ENCODE measurements at places on chromosomes 1 and 21.

DNA sequence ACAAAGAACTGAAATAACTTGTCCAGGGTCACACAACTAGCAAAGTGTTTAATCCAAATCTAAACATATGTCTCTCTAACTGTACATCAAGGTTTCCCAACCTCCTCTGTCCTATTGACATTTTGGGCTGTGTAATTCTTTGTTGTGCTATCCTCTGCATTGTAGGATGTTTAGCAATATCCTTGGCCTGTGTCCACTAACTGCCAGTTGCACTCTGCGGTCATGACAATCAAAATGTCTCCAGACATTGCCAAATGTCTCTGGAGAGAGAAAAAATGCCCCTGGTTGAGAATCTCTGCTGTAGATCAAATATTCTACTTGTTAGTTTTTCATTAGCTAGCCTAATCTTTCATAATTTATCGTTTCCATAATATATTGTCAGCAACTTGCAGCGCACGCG lies 353.4 kb upstream of the NEGR1 start:
- DNase-seq = no peak

DNA sequence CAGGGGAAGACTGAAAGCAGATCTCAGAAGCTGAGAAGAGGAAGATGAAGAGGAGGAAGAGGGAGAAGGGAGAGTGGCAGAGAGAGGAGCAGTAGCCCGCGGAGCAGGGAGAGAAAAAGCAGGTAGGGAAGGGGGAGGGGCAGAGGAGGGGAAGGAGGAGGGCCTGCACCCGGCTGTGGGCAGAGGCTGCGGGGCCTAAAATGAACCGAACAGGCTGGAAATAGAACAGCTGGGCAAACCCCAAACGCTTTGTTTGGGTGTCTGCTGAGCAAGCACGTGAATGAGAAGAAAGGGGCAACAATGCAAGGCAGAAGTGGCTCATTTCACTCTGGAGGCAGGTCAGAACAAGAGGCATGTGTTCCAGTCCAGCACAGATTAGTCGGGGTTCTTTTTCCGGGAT lies 33.5 kb downstream of the KCNC4 start:
- no peak for DNase-seq

DNA sequence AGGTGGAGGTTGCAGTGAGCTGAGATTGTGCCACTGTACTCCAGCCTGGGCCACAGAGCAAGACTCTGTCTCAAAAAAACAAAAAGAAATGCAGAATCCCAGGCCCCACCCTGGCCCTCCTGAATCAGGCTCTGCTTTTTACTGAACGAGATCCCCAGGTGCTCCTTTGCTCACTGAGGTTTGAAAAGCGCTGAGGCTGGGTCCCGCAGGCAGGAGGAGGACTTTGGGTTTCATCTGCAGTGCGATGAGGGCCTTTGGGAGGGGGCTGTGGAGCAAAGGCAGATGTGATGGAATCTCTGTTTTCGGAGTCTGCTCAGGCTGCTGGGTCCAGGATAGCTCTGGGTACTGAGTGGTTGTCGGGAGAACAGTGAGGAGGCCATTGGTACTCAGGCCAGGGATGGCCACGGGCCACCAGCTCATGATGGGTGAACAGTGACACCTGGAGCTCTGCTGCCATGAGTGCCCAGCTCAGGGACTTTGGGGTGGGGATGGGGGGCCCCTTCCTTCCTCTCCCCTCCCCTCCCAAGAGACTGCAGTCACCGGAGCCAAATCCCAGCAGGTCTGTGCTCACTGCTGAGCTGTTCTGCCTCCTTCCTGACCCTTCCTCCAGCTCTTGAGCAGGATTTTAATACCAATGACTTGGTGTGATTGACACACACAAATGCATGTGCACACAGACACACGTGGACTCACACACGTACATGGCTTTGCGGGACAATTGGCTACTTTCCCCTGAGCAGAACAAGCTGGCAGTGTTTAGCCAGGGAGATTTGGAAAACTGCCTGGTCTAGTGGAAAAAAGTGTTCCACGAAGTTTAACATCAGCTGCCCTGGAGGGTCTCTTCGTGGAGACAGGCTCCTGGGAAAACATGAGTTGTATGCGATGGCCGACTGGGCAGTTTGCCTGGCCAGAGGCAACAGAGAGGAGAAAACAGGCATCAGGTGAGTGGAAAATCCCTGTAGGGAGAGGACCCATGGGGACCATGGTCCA lies 3.6 kb upstream of the DHRS3 start:
- DNase-seq = no peak

DNA sequence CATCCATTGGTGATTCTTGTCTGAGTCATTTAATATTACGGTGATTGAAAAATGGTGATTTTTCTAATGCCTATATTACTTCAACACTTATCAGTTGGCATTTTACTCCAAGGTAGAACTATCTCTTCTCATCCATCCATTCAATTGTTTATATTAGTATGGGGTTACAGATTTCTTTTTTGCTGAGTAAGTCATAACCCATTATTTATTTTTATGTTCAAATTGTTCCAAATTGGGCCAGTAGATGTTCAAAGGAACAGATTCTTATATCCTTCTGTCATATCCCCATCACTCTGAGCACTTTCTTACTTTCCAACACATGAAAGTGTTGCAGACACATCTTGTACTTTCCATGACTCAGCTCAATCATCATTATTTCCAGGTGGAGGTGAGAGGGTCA lies 466.8 kb upstream of the CAMK1G start:
- no peak for DNase-seq

- no peak for DNase-seq
Measured at GRCh38 chr1:159548126-159548525, 12.3 kb upstream of the OR10J5 start.

DNA sequence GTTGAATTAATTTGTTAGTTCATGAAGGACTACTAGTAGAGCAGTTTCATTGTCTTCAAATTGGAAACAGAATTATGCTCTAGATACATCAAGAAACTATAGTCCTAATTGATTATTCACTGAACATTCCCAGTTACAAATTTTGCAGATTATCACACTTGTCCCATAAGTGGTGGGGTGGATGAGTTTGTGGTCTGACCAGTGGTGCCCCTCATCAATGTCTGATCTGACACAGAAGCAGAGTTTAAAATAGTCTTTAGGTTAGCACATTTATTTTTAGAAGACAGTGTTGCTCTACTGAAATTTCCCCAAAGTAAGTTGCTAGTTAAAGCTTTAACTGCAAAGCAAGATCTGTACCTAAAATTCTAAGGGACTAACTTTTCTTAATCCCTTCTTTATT lies 42.9 kb downstream of the INKA2 start:
- DNase-seq = no peak

- no peak for DNase-seq
Measured at GRCh38 chr1:198778049-198778448, 139.2 kb downstream of the PTPRC start.

DNA sequence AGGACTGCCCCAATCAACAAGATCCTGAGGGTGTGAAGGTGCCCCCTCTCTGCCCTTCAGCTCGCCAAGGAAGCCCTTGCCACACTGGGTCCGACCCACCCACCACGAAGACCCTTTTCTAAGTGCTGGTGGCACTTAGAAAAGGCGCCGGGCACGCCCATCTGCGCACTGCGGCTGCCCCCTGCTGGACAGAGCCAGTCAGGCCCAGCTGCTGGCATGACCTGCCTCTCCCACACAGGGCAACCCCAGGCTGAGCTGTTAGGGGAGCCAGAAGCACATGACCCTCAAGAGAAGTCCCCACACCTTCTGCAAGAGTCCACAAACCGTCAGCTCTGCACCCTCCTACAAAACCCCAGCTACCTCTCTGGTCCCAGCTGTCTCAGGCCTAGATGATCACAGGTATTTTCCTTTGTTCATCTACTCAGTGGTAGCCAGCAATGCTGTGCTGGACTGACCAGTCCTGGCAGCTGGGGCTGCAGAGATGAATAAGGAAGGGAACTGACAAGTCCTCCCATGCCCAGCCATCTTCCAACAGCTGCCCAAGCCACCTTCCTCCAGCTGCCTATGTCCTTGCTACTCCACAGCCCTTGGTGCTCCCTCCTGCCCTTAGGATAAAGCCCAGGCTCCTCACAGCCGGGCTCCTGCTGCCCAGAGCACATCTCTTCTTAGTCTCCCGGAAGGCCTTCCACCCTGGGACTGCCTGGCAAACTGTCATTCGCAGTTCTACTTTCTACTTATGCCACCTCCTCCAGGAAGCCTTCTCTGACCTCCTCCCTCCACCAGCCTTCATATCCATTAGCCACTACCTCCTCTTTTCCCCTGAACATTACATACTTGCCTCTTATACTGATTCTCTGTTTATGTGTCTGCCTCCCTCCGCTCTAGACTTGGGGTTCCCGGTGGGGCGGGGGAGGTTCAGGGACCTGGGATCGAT lies 39.8 kb upstream of the ZC3H12A start:
- DNase-seq = no peak

- DNase-seq = no peak
Measured at GRCh38 chr21:15210235-15210678, 145.5 kb upstream of the NRIP1 start.

DNA sequence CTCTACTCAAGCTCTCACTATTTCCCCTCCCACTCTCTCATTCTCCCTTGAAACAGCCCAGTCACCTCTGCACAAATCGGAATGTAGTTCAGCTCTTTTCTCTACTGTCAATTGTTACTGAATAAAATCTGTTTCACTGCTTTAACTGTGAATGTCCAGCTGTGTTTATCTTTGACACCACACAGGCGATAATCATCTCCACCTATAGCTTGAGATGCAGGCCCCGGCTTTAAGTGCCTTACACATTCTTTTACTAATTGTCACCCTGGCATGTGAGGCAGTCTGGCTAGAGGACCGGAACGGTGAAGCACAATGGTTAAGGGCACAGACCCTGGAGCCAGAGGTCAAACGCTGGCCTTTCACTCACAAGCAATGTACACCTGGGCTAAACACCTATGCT lies 122.8 kb upstream of the C8B start:
- no peak for DNase-seq

DNA sequence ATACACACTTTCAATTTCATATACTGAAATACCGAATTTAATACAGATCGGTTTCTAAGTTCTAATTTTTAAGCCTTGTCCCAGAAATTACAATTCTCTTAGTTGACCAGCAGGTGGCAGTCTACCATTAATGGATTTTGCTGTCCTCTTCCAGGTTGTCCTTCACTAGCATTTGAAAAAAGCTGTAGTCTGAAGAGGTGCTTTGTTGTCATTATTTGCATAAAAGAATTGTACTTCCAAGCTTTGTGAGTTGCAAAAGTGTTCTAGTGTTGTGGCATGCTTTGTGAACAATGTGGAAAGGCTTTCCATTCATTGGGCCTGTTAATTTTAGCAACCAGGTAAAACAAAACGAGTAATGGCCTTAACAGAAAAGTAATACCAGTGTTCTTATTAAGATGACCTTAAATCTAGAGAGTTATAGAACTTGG lies 193.6 kb downstream of the RPS6KC1 start:
- no peak for DNase-seq

DNA sequence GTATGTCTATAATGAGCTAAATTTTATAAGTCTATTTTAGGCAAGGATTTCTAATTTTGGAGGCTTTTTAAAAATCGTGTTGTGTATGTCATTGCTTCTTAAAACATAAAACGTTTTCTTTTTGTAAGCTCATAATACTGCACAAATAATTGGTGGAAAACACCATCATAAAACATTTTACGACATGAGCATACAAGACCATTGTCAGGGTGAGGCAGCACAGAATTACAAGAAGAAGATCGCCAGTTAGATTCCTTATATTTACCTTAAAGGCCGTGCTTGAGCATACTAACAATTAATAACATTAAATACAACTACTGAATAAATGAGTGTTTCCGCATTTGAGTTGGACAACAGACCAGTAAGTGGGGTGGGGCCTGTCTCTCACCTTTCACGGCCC lies 19.1 kb upstream of the LMX1A start:
- no peak for DNase-seq

GRCh38 chr1:208242941-208243526 lies 1.1 kb downstream of the PLXNA2 start:
- DNase-seq = no peak

GRCh38 chr1:228208831-228209551 lies 1.1 kb downstream of the OBSCN start:
- DNase-seq = no peak

Data from esophagus squamous epithelium (tissue), 5 donors.